ENCODE measurements at places on chromosomes 2 and 18.

DNA sequence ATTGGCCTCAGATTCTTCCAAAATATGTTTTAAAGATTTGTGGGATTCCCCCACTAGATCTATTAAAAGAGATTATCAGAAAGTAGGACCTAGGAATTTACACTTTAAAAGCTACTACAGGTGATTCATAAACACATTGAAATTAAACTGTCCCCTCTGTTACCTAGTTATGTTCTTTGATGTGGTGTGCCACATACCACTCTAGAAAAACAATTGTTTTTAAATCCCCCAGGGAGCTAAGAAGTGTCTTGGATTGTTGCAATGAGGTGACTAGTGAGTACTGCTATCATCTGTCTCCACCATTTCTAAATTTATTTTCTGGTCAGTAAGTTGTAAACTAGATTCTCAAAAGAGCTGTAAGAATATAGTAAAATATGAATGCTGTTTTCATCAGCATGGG, 214.5 kb upstream of the DOK6 start:
- no peak for DNase-seq

DNA sequence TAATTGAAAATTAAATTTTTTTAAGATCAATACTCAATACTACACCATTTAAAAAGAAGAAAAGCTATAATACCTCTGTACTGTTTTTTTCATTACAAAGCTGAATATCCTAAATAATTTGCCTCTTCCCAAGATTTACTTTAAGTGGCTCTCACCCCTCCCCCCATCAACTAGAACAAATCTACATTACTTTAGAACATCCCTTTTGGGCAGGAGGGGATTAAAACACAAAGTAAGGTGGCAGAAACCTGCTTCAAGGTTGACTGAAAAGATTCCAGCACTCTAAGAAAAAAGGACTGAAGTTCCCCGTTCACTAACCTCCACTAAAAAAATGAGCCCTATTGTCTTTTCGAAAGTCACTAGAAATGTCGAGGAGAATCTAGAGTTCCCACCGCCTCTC, 42.3 kb downstream of the SLC38A11 start:
- no peak for DNase-seq

DNA sequence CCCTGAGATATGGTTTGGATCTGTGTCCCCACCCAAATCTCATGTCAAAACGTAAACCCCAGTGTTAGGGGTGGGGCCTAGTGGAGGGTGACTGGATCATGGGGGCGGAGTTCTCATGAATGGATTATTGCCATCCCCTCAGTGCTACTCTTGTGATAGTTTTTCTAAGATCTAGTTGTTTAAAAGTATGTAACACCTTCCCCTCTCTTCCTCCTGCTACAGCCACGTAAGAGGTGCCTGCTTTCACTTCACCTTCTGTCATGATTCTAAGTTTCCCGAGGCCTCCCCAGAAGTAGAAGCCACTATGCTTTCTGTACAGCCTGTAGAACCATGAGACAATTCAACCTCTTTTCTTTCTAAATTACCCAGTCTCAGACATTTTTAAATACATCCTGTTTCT, 16.9 kb downstream of the PUM2 start:
- no peak for DNase-seq

DNA sequence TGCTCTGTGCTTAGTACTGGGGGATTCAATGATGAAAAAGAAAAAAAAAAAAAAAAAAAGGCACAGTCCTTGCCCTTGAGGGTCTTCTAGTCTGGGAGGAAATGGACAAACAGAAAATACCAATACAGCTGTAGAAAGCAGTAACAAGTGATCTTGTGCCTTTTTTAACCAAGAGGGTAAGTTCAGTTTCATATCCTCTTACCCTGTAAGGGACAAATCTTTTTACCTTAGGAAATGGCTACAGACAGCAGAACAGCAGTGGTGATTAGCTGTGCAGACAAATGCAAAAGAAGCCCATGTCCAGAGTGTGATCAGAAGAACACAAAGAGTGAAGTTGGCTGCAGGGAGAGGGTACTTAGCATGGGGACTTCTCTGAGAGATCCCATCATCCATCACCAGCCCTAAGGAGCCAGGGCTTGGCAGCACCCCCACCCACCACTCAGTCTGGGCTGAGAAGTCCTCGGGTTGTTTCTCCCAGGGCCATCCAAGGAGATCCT, 102.9 kb downstream of the ALPK2 start:
- DNase-seq, result no peak

GRCh38 chr2:101520246-101520645, 45.3 kb upstream of the RFX8 start:
- no peak for DNase-seq

GRCh38 chr2:173523497-173523896, 168.8 kb downstream of the CDCA7 start:
- no peak for DNase-seq

GRCh38 chr2:73503992-73504570, 118.4 kb downstream of the ALMS1 start:
- no peak for DNase-seq

GRCh38 chr2:143801561-143801960, 672.3 kb downstream of the ARHGAP15 start:
- DNase-seq, result no peak

DNA sequence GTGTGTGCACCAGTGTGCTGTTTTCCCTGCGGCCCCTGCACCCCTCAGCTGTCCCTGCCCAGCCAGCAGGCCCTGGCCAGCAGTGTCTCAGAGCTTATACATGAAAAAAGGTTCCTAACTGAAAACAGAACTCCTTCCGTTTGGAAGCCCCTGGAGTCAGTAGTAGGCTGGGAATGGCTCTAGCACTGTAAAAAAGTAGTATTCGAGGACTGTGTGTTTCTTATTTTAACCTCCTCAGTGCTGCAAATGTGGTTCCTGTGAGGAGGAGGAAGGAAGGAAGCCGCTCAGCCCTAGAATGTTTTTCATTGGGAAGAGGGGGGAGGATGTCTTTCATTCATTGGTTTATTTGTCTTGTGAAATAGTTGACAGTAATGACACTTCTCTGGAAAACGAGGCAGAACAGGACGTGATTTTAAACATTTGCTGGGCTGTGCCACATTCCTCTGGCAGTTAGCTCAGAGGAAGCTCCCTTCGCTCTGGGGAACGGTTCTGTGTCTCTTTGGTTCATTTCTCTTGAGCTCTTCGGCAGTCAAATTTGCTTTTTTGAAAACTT, 103.5 kb downstream of the SPTBN1 start:
- no peak for DNase-seq

- DNase-seq, result no peak
These were observed 65.0 kb downstream of the NYAP2 start for GRCh38 chr2:225464346-225465025.

GRCh38 chr2:148720501-148721001, 76.0 kb downstream of the EPC2 start:
- no peak for DNase-seq

DNA sequence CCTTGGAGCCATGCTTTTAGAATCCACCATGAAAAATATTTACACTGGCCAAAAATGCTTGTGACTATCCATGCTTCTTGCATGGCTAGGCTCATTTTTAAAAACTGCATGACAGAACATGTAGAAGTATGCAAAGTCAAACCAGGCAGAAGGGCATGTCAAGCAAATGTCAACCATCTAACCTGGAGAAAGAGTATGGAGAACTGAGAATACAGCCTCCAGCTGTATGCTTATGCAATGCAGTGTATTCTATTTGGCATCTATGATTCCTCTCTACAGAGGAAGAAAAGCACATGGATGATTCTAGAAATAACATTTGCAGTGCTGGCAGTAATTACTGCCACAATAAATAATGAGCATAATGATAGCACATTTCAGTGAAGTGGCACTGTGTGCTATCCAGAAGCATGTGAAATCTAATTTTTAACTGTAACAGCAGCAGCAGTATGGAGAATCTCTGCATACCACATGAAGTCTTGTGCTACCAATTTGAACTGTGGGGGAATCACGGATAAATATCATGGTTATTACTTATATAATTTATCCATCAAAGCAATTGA, 87.3 kb upstream of the CCDC141 start:
- DNase-seq, result no peak

- no peak for DNase-seq
These were observed 3.1 kb downstream of the FEZ2 start for GRCh38 chr2:36594849-36595248.

DNA sequence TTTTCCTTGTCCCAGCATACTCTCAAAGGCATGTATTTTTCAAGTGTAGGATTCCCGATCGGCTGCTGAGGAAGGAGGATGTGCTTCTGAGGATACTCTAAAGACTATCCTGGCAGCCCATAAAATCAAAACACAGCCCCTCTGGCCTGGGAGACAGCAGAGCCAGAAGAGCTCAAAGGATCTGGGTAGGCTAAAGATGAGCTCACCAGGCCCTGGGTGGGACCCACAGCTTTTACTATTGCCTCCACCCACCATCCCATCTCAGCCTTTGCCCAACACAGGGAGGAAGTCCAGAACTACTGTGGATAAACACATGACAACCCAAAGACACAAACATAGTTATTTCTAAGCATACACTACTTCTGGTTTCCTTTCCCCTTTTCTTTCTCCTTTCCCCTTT, 79.1 kb upstream of the ZFP36L2 start:
- DNase-seq, result peak; percentile 47

DNA sequence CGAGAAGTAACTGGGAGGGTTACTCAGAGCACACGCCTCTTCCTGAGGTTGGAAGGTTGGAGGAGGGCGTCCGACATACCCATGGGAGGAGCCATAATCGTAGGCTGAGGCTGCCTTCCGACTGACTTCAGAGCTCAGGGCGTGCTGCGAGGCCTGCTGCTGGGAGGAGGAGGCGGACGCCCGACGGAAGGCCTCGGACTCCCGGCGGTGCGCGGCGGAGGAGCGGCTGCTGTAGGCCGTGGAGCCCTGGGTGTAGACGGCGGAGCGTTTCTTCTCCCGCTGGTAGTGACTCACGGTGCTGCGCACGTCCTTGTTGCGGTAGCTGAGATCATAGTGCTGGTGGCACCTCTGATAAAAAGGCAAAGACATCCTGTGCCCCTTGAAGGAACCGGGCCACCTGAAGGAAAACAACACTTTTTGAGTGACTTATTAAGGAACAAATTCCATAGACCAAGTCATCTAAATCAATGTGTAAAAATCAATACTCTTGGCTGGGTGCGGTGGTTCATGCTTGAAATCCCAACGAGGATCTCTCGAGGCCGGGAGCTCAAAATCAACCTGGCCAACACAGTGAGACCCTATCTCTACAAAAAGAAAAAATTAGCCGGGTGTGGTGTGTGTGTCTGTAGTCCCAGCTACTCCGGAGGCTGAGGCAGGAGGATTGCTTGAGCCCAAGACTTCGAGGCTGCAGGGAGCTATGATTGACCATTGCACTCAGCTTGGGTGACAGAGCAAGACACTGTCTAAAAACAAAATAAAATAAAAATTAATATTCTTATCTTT, 4.7 kb downstream of the MYOM1 start:
- no peak for DNase-seq

GRCh38 chr18:48828194-48828545, 122.6 kb downstream of the SMAD7 start:
- DNase-seq, result no peak

GRCh38 chr18:2917259-2918047, 70.6 kb downstream of the EMILIN2 start:
- no peak for DNase-seq

DNA sequence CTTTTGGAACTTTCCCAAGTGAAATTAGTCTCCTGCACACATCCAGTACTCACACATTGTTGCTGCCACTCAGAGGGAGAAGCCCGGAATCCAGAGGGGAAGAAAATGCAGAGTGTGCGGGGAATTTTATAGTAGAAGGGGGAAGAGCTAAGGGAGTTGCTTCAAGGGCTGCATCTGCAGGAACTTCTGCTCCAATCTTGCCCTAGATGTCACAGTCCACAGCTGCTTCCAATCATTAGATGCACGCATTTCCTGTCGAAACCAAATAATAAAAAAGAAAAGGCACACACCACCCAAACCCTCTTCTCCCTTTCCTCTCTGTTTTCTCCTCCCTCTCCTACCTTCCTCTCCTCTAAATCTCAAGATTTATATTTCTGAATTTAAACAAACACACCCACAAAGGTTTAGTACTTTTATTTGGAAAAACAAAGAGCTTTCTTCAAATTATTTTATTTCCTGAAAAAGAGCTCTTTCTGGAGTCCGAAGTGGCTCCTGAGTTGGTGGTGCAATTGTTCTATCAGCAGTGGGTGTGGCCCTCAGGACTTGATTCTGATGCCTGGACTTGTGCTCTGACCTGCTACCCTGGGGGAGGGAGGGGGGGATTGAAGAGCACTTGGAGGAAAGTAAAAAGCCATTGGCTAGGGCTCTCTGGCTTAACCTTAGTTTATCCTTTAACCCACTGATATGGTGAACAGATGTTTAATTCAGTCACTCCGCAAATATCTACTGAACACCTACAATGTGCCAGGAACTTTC, 72.0 kb downstream of the KCNE4 start:
- DNase-seq, result no peak

GRCh38 chr2:230932556-230933511, 7.8 kb upstream of the GPR55 start:
- no peak for DNase-seq

DNA sequence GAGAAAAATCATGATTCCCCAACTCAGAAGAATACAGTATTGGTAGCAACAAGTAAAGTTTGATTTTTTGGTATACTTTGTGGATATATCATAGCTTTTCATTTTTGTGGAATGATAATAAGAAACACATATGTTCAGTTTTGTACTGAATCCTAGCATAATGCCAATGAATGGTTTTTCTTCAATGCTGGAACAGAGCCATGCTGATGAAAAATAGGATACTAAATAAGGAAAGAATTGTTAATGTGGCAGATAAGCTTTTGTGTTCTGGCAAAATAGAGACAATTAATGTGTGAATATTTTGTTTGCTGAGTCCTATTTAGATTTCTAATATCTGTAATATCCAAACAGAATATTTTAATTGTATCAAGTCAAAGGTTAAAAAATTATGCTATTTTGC, 21.9 kb downstream of the CD28 start:
- DNase-seq, result no peak

DNA sequence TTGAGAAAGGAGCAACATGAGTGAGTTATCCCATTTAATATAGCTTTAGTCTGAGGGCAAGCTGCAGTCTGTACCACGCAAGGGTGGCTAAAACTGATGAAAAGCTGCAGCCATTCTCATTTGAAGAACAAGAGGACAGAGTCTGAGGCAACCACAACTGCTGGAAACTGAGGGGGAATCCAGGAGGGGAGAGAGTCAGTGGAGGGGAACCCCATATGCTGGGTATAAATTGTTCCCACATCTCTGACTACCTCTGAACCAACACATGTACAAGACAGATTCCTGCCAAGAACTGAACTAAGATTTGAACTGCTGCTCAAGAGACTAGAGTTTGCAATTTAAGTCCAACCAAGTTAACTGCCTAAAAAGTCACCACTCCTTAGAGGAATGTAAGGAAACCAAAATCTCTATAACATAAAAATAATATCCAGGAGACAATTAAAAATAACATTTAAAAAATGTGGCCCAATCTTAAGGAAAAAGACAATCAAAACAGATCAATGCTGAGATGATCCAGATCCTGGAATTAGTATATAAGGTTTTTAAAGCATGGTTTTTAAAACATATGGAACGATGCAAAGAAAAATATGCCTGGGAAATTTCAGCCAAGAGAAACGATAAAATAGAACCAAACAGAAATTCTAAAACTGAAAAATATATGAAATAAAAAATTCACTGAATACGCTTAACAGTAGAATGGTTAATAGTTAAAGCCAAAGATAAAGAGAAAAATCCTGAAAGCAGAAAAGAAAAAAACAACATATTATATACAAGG, 11.2 kb downstream of the CWC22 start:
- no peak for DNase-seq

GRCh38 chr2:63035660-63036059, 15.0 kb upstream of the OTX1 start:
- no peak for DNase-seq
